ENCODE measurements at places on chromosomes 1 and 21.

- peak; percentile 32 for DNase-seq
These were observed 377.5 kb downstream of the LMO4 start for GRCh38 chr1:87706203-87706602.

GRCh38 chr1:50847303-50847702 is 112.8 kb downstream of the FAF1 start:
- DNase-seq: no peak

DNA sequence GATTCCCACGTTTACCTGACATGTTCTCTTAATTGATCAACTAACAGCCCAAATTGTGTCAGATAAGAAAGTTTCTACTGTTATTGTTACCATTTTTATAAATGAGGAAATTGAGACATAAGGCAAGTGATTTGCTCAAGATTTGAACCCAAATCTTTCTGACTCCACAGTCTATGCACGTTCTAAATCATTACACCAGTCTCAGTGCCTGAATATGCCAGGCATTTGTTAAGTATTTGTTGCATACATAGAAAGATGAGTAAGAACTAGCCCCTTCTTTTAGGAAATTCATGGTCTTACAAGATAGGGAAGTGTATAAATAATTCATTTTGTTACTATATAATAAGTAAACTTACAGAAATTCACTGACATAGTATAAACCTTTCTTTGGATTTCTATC is 7.1 kb upstream of the CD101 start:
- no peak for DNase-seq

GRCh38 chr21:34817821-34818661 is 149.2 kb downstream of the CLIC6 start:
- DNase-seq: no peak

GRCh38 chr1:174902531-174903099 is 97.1 kb upstream of the CACYBP start:
- no peak for DNase-seq
